ENCODE measurements at places on chromosomes 1 and 21.
A peak's percentile ranks its signal among the peaks of the same experiment; 100 is the strongest.

- no peak for DNase-seq
Observed at GRCh38 chr1:190754666-190755065, 277.0 kb upstream of the BRINP3 start.

DNA sequence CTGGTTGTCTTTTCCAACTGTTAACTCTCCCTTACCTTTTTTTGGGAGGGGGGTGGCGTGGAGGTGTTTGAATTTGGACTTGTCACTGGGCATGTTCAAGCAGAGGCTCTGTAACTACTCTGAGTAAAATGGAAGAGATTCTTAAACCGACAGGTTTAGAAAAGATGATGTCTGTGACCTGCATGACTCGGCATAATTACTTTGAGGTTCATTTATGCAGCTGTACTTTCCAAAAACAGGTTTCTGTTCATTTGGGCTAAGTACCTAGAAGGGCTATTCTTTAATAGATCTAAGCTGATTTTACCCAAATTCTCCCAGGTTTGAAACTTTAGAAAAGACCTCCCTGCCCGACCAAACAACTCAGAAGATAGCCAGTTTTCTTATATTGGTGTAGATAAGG, 80.3 kb downstream of the SLC35A3 start:
- no peak for DNase-seq

DNA sequence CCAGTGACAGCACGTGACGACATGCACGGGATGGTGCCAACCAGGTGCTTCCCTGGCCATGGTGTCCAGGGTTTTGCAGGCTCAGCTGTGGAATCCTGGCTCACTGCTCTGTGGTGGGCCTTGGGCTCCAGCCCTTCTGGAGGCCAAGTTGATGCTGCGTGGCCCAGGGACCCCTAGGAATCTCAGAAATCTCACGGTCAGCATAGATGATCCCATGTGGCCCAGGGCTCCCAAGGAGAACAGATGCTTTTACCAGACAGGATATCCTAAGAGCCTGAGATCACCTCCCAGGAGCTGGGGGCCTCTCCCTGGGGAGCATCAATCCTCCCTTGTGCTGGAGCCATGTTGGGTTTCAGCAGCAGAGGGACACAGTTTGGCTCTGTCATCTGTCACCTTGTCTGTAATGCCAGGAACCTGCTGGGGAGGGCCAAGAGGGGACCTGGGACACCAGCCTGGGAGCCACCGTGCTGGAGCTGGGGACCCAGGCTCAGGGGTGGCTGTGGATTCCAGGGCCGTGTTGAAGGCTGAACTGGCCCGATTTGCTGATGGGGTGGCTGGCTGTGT, 63.9 kb downstream of the TRIM11 start:
- DNase-seq: no peak

DNA sequence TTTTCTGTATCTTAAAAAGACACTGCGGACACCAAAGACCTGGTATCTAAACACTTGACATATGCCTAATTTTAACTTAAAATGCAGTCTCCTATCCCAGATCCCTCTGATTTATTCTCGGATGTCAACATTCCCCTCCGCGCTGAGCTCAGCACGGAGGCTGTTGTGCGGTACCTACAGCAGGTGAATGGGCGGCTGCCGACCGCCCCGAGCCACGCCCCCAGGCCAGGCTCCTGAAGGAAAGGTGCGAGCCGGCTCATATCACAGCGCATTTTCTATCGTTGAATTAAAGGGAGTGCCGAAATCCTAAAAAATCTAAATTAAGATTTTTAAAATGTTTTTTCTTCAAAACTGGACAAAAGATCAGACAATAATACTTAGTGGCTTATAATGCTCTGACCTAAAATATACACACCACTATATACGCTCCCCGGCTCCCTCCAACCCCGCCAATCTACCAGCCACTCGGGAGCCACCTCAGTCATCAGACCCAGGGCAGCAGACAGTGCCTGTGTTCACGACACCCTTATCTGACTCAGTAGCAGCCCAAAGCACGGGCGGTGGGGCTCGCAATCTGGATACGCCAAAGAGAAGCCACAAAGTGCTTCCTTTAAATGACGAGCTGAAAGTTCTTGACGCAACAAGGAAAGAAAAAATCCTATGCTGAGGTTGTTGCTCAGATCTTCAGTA, 4.1 kb downstream of the WRAP73 start:
- DNase-seq: no peak

DNA sequence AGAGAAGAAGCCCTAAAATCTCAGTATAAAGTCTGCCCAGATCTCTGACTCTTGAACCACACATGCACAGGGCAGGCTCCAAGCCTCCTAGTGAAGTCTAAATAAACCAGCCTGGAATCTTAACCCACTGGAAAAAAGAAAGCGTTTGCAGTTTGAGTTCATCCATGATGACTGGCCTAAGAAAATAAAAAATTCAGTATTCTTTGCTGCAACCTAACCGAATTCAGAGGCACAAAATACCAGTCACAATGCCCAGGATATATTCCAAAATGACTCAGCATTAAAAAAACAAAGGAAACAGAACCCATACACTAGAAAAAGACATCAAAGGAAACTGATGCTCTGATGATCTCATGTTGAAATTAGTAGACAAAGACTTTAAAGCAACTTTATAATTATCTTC, 269.2 kb downstream of the SDCCAG8 start:
- no peak for DNase-seq

- DNase-seq: no peak
Observed at GRCh38 chr1:64757213-64757612, 12.3 kb downstream of the RAVER2 start.

- DNase-seq: no peak
Observed at GRCh38 chr1:114235281-114235680, 81.6 kb upstream of the SYT6 start.

GRCh38 chr21:26795866-26796329, 49.3 kb downstream of the ADAMTS1 start:
- no peak for DNase-seq

GRCh38 chr1:153540394-153541361, at the start of gene S100A5:
Gene S100A5, minus strand, starts transcription at chr1:153540934. Its CDS starts 743 bp downstream, at chr1:153540191.
- DNase-seq: peak; percentile 60

- DNase-seq: no peak
Observed at GRCh38 chr1:104929280-104929679, 1179.6 kb downstream of the AMY1C start.

- DNase-seq: no peak
Observed at GRCh38 chr21:45957981-45958600, 23.5 kb upstream of the COL6A1 start.

GRCh38 chr1:198544265-198544664, 3.8 kb upstream of the ATP6V1G3 start:
- DNase-seq: no peak

DNA sequence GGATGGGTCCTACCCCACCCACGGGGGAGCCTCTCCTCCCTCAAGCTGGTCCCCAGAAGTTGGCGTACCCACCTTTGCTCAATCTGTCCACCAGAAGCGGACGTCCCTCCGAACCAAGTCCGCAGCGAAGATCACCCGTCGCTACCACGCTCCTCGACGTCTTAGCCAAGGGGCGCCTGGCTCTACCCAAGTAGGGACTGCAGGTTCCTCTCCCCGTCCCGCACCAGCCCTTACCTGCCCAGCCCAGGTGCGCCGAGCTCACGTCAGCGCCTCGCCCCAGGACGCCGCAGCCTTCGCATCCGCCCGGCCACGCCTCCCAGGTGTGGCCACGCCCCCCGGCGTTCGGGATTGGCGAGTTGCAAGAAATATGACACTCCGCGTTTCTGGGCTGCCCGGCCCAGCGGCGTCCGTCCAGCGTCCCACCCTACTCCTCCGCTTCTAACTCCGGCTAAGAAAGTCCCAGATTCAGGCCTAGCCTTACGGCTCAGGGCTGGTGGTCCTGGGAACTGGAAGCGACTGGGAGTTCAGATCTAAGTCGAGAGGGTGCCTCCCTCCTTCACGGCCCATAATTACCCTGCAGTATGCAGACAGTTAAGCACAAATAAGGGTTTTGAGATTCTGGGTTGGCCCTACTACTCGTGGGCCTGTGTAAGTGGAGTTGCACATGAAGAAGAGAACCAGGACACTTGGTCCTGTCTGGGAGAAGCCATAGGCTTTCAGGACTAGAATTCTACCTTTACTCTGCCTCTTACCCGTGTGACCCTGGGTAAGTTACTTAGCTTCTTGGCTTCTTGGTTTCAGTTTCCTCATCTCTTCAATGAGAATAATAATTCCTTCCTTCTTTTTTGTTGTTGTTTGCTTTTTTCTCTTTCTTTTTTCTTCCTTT, at the start of gene IRF6:
Gene IRF6, minus strand, starts transcription at position 268 of the 886 bp plus-strand sequence. CDS start 4,729 bp downstream, outside the sequence.
- DNase-seq: peak; percentile 38

- DNase-seq: no peak
Observed at GRCh38 chr1:176144526-176144925, 62.6 kb downstream of the COP1 start.

DNA sequence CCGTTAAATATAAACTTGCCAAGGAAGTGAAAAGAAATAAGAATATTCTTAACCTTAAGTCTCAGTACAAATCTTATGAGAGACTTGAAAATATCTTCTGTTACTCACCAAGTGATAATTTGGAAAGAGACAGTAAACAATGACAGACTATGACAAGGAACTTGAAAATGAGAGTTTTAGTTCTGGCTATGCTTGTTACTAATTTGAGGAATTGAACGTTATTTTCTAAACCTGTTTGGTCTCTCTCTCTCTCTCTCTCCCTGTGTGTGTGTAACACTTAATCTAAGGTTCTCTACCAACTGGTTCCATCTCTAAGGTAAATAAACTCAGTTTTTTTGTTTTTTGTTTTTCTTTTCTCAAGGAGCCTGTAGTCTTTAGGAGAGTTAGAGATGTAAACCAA, 161.8 kb downstream of the AMY1C start:
- no peak for DNase-seq

- no peak for DNase-seq
Observed at GRCh38 chr1:245995474-245995873, 511.6 kb downstream of the SMYD3 start.

GRCh38 chr1:6370006-6370405, 23.6 kb downstream of the ACOT7 start:
- DNase-seq: no peak

- DNase-seq: no peak
Observed at GRCh38 chr1:221612047-221612777, 129.7 kb downstream of the DUSP10 start.

DNA sequence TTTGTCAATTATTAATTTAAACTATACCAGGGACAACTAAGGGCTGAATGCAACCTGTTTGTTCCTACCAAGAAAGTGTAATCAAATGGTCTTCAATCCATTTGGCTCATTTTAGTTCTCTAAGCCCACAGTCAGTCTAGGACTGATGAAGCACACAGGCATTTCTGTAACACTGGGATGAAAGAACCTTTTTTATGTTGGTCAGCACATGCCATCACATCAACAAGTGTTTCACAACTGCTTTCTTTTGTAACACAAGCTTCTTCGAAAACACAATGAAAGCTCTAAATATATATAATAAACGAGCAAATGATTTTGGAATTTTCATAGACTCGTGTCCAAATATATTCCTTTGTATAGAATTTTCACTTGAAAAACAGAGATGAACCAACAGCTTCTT, 28.8 kb downstream of the HEATR1 start:
- DNase-seq: no peak

DNA sequence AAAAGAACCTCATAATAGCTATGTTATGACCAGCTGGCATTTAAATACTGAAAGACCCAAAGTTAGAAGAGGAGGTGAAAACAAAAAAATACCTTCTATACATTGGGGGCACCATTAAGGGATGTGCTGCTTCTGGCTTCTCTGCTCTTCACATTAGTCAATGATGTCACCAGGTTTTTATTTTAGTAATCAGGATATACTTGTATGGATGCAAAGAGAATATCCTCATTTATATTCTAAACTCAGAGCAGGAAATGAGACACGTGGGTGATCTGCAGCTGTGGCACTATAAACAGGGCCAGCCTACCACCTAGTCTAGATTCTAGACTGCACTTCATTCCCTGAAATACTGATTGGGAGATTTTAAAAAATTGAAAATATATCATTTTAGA, 51.2 kb downstream of the WLS start:
- DNase-seq: no peak

- peak; percentile 31 for DNase-seq
Observed at GRCh38 chr1:173870252-173871075, 2.3 kb downstream of the ZBTB37 start.

DNA sequence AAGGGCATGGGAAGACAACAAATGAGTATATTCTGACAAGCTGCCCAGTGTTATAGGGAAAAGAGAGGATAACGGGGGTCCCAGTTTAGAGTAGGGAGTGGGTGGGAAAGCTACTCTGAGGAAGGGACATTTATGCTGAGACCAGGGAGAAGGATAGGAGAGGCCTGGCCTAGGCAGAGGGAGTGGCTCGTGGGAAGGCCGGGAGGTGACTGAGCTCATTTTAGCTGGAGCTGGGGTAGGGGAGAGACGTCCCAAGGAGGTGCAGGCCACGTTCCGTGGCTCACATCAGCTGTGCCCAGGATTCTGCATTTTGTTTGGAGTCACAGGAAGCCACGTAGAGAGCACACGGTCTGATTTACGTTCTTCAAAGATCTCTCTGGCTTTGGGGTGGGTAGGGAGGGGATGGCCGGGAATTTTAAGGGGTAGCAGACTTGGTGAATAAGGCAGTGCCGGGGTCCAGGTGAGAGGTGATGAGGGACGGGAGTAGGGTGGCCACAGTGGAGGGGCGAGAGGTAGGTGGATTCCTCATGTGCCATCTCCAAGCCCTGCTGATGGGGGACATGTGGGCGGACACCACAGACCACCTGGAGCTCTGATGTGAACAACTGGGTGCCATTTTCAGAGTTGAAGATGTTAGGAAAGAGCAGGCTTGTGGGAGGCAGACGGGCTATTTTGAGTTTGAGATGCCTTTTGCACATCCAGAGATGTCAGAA, 4.7 kb downstream of the TINAGL1 start:
- DNase-seq: no peak

DNA sequence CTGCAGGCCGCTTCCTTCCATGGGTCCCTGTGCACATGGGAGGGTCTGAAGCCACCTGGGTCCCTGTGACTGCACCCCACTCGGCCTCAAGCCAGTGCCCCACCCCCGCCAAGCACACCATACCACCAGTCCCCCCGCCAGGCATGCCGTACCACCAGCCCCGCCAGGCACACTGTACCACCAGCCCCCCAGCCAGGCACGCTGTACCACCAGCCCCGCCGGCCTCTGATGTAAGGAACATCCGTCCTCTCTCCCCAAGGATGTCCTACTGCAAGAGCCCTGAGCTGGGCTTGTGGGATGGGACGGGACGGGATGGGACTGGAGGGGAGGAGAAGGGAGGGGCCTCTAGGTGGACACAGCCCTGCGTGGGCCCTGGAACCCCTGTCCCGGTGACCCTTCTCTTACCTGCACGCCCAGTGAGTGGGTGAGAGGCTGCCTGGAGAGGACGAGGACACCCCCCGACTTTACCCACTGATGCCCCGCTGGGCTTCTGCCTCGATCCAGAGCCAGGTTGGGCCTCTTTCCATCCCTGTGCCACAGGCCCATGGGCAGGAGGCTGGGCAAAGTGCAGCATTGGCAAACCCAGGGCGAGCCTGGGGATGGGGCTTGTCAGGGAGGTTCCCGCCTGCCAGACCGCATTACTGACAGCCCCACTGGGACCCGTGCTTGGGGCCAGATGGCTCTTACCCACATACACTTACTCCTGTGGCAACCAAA, 40.8 kb upstream of the COL6A1 start:
- no peak for DNase-seq

GRCh38 chr1:170617591-170618330, 46.2 kb upstream of the PRRX1 start:
- DNase-seq: no peak

- DNase-seq: no peak
Observed at GRCh38 chr1:61399199-61399598, 316.8 kb downstream of the NFIA start.

Measured in activated effector memory CD4-positive, alpha-beta T cell treated with Interleukin-2 at 50 U/mL for 16 hours (primary cell).